ENCODE measurements at places on chromosomes 7 and 10.

GRCh38 chr7:158843771-158844170 lies 12.6 kb upstream of the DYNC2I1 start:
- DNase-seq, result no peak

DNA sequence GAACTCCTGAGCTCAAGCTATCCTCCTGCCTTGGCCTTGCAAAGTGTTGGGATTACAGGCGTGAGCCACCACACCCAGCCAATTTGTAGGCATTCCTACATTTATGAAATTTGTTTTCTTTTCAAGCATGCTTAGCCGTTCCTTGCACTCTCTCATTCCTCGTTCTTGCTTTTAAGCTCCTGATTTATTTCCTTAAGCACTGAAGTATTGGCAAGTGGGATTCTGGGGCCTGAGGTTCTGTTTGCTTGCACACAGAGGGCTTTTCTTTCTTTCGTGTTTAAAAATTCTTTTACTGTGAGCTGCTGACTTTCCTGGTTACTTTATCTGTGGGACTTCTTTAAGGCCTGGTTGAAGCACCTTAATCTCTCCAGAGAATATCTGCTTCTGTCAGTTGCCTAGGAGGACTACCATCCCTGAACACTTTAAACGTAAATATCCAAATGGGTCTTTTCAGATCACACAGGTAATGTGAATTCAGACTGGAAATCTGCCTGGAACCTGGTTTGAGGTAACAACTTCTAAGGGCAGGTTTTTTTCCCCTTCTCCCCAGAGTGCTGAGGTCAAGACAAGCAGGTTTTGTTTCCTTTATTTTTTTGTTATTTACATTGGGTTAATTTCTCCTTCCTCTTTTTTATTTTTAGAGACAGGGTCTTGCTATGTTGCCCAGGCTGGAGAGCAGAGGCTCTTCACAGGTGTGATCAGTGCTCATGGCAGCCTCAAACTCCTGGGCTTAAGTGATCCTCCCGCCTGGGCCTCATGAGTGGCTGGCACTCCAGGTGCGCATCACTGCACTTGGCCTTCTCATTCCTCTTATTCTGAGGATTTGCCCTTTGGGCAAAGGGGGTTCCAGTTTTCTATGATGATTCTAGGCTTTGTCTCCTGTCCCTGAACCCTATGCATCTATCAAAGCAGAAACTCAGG lies 102.9 kb downstream of the PFKFB3 start:
- no peak for DNase-seq

DNA sequence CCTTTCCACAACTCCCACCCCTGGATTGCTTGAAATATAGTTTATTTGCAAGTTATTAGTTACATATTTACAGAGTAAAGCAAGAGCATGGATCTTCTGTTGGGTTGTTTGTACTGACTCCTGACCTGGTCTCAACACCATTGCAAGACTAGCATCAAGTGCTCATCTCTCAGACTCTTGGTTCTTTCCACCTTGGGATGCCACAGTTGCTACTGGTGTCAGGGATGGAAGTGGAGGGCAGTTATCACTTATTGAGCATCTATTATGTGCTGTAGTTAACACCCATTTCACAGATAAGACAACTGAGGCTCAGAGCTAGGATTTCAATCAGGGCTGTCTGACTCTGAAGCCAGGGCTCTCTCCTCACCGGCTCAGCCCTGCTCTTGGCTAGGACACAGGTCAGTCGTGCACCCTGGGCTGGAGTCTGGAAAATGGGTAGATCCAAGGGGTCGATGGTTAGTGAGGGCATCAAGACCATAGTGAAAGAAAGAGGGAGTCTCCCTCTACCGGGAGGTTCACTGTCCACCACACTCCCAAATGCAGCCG lies 614 bp upstream of the ADAMTS14 start:
- no peak for DNase-seq

GRCh38 chr10:122475100-122475499 lies 13.7 kb downstream of the HTRA1 start:
- no peak for DNase-seq

GRCh38 chr7:71995111-71995510 lies 417.0 kb downstream of the CALN1 start:
- no peak for DNase-seq

- DNase-seq, result no peak
Measured at GRCh38 chr7:132131196-132131595, 445.1 kb downstream of the PLXNA4 start.

GRCh38 chr7:132519936-132520335 lies 56.3 kb downstream of the PLXNA4 start:
- no peak for DNase-seq

- DNase-seq, result no peak
Measured at GRCh38 chr7:69652947-69653701, 54.8 kb downstream of the AUTS2 start.

DNA sequence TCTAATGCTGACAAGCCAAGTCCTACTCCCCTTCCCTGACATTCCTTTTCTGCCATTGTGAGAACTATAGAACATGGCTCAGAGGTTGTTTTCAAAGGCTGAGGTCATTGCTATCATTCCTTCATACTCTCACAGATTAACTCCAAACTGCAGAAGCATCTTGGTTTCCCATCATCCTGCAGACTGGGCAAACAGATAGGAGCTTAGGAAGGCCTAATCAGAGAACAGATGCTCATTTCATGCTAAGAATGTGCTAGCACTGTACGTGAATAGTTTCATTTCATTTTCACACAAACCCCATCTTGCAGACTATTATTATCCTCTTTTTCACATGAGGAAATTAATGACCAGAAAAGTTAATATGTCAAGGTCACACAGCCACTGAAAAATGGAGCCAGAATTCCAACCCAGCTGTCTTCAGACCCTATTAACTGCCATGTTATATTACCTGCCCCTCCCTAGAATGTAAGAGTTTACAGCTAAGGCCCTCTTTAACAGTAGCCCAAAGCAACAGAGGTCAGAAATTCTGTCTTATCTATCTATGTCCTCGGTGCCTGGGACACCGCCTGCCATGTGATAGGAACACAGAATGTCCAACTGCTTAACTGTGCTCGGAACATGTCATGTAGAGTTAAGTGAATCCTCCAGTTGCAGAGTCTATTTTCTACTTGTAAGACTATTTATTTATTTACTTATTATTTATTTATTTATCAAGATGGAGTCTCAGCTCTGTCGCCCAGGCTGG lies 2.9 kb upstream of the LCOR start:
- no peak for DNase-seq

GRCh38 chr7:103524042-103524907 lies 78.3 kb upstream of the SLC26A5 start:
- DNase-seq, result no peak

DNA sequence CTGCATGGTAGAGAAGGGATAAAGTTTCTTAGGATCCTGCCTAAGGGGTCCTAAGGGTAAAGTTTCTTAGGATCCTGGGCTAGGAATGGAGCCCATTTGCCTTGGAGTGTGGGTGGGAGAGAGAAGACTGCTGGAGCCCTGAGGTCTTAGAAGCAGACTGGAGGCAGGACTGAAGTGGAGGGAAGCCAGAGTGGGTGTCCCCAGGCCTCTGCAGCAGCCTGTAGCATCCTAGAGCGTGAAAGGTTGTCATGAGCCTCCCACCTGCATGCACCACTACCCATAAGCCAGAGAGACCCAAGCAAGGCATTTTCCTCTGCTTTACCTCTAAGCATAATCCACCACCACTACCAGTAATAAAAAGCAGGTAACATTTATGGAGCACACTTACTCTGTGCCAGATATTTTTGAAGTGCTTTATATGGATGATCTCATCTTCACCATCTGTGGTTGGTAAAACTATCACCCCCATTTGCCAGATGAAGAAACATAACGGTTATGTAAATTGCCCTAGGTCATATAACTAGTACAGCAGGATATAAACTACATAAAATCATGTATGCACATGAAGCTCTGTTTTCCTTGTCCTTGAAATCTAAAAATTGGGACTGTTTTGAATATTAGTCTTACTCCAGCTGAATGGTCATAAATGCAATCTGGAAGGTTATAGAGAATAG lies 103.5 kb upstream of the CCDC6 start:
- DNase-seq, result no peak

GRCh38 chr7:107025449-107026103 lies 18.9 kb upstream of the PRKAR2B start:
- DNase-seq, result no peak

GRCh38 chr10:37619336-37619735 lies 238.1 kb downstream of the ZNF248 start:
- DNase-seq, result no peak

GRCh38 chr7:157151626-157152339 lies 13.1 kb downstream of the UBE3C start:
- no peak for DNase-seq

DNA sequence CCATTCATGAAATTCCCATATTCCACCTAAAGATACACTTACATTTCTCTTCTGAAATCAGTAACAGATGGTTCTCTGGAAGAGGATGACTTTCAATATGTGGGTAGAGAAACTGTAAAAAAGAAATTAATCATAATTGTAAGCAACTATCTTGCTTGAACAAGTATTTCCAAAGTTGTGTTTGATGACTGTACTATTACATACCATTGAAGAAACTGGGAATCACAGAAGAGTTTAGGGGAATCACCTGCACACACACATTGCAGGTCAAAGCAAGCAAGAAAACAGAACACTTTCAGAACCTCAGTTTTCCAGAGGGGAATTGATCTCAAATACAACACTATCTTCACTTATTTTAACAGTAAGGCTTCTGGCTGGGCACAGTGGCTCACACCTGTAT lies 33.6 kb downstream of the GSAP start:
- DNase-seq, result no peak

Data from activated naive CD4-positive, alpha-beta T cell treated with anti-CD3 and anti-CD28 coated beads, Interleukin-2, amount 10 ng/mL, durations not matched to agents 7 days and 5 days (primary cell).